Chondrocyte (in vitro differentiated cells): ENCODE measurements at places on chromosomes 4 and X. TPM values are rescaled to one million over a fixed set of nuclear protein-coding genes. Genes with fewer than 3 reads are reported as not detected.

DNA sequence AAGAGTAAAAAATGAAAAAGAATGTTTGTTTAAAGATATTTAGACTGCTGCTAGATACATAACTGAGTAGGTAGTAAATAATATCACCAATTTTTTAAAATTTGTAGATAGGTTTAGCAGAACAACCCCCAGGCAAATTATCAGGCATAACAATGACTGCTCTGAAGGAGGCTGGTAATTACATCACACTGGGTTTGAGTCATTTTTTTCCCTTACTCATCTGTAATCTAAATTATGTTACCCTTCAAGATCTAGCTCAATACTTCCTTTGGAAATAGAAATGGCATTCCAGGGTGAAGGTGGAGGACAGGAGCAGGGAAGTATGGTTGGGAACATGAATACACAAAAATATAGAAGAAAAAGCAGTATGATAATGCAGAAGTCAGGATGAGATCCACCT lies 431.6 kb upstream of the MAOA start:
- peaks cover 2% of the 10 kb centered on the region for H3K27me3 ChIP-seq
- no peak overlapping the region for H3K4me3 ChIP-seq
- DNase-seq = no peak
- no peaks in the 10 kb centered on the region for H3K4me1 ChIP-seq
- H3K27ac ChIP-seq = no peak overlapping the region
- H3K36me3 ChIP-seq = no peaks in the 10 kb centered on the region

GRCh38 chrX:66018585-66019309 lies 21.1 kb downstream of the VSIG4 start:
- H3K4me3 ChIP-seq = no peak overlapping the region
- no peaks in the 10 kb centered on the region for H3K27me3 ChIP-seq
- no peak for DNase-seq
- H3K27ac ChIP-seq = no peak overlapping the region

GRCh38 chr4:31160146-31160545 lies 440.0 kb downstream of the PCDH7 start:
- no peaks in the 10 kb centered on the region for H3K4me1 ChIP-seq
- H3K27ac ChIP-seq = no peak overlapping the region
- no peak for DNase-seq
- H3K4me3 ChIP-seq = no peak overlapping the region
- H3K27me3 ChIP-seq = no peaks in the 10 kb centered on the region
- no peaks in the 10 kb centered on the region for H3K36me3 ChIP-seq

DNA sequence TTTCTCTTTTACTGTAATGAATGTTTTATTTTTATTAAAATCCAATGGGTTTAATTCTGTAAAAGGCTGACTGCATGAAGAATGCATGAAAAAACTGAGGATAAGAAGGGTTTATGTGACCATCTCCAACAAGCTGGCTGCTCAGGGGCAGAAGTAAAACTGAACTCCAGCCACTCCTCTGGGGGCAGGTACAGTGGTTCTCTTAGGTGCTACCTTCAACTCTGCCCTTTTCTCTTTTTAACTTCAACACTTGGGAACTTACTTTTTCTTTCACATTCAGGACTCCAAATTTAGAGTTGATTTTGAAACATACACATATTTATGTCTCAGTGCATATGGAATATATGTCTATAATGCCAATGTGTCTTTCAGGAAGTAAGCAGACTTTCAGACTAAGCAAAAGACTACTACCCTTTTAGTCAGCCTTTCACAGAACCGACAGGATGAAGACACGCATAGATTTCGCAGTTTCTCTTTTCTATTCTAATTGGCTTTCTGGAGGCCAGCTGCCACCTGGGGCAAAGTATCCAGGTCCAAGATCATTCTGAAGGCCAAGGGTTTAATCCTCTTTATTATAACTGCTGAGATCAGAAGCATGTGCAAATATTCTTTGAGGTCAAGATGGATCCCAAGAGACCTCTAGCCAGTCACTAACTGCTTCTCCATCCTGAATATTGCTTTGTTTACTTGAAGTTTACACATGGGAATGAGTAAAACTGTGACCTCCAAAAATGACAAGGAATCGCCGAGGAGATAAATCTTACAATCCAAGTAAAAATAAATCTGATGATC lies 30.7 kb downstream of the HS3ST1 start:
- no peak overlapping the region for H3K4me3 ChIP-seq
- no peaks in the 10 kb centered on the region for H3K4me1 ChIP-seq
- no peaks in the 10 kb centered on the region for H3K36me3 ChIP-seq
- H3K27ac ChIP-seq = no peak overlapping the region
- H3K27me3 ChIP-seq = no peaks in the 10 kb centered on the region
- DNase-seq = no peak

Gene ABLIM2
- 0.47 to 0.70 TPM (median 0.64 TPM) in 3 replicates for total RNA-seq
